Cerebellar nuclear complex (tissue), 1 donor: ENCODE measurements at places on chromosomes 1 and 21.

DNA sequence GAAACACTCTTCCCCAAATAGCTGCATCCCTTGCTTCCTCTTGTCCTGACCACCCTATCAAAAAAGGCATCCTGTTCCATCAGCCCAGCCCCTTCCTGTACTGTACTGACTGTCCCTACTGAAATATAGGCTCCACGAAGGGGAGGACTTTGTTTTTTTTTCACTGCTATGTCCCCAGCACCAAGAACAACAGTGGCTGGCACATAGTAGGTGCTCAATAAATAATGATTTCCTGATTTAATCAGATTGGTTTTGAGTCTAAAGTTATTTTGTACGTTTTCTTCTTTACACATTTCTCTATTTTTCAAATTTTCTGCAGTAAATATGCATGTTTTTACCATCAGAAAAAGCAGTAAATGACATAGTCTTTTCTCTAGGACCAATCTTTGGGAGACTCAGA is 73.9 kb downstream of the CD58 start:
- DNase-seq = no peak

- DNase-seq = no peak
These were observed 133.5 kb downstream of the BEND5 start for GRCh38 chr1:48643193-48643592.

DNA sequence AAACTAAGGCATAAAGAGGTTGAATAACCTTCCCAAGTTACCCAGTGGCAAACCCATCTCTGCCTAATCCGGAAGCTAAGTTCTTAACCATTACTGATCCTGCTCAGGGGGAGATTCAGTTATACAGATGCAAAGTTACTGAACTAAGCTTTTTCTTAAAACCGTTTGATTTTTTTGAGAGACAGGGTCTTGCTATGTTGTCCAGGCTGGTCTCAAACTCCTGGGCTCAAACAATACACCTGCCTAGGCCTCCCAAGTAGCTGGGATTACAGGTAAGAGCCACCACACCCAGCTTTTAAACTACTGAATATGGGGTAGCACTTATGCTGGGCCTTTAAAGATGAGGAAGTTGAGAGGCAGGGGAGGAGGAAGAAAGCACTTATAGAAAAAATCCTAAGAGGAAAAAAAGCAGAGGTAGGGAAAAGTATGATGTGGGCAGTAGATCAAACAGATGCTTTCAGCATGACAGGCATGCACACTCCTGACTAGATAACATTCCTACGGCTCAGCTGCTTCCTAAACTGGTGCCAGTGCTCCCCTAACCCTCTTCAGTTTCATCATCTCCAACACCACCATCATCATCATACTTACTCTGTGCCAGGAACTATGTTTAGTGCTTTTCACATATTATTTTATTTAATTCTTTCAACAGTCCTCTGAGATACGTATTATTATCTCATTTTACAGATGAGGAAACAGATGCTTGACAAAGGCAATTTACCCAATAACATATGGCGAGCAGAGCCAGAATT is 5.8 kb downstream of the PAFAH2 start:
- DNase-seq = no peak

GRCh38 chr1:205592443-205593003 is 39.3 kb downstream of the ELK4 start:
- DNase-seq = no peak

GRCh38 chr1:244144053-244144452 is 93.0 kb downstream of the ZBTB18 start:
- DNase-seq = no peak

- DNase-seq = no peak
These were observed 35.5 kb downstream of the HUNK start for GRCh38 chr21:31908106-31909031.

GRCh38 chr1:175002910-175003517 is 3.3 kb downstream of the CACYBP start:
- no peak for DNase-seq

- no peak for DNase-seq
These were observed 40.0 kb downstream of the LHX8 start for GRCh38 chr1:75174031-75174760.

DNA sequence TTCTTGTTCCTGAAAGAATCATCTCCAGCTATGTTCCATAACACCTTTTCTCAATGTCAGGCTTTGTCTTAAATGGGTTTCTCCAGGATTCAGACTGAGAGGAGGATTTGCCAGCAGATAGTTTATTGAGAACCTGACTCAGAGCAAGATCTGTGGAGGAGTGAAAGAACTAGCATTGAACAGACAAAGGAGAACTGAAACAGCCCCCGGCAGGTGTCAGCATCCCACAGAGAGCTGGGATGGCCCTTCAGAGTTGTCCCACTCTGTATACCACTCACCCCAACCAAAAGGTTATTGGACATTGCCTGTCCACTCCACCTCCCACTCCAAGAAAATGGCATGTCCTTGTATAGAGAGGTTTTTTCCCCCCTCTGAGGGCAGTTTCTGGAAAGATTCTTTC is 270.7 kb downstream of the PAPPA2 start:
- no peak for DNase-seq

DNA sequence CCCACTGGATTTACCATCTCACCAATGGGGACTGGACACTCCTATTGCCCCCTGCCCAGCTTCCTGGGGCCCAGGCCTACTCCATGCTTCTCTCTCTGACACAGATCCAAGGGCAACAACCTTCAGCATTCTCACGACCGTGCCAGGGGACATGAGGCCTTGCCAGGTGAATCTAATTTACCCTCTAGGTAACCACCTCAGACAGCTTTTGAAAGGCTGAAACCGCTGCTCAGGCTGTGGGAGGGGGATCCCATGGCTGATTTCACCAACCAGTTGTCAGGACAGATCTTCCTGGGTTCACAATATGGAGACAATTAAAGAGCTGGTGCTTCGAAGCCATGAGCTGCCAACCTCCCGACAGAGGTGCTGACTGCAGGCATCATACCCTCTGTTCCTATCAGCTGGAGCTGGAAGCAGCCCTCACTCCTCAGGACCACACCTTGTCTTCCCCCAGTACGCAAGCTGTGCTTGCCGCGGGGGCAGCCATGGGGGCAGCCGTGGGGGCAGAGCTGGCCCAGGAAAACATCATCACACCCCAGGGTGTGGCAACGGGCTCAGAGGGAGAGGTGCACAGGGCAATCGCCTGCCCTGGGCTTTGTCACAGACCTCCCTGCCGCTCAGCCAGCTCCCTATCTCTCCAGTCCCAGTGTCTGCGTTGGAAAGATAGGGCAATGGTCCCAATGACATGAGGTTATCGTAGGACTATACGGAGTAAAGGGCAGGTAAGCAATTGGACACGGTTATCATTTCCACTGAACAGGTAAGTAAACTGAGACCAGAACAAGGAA is 120.2 kb downstream of the DMRTB1 start:
- no peak for DNase-seq

GRCh38 chr1:150534002-150534401 is 15.2 kb upstream of the ADAMTSL4 start:
- no peak for DNase-seq

GRCh38 chr1:4002061-4002521 is 102.0 kb upstream of the C1orf174 start:
- no peak for DNase-seq

- no peak for DNase-seq
These were observed 70.2 kb downstream of the NFIA start for GRCh38 chr1:61152469-61153105.
